ENCODE measurements at places on chromosomes 6 and 20.

DNA sequence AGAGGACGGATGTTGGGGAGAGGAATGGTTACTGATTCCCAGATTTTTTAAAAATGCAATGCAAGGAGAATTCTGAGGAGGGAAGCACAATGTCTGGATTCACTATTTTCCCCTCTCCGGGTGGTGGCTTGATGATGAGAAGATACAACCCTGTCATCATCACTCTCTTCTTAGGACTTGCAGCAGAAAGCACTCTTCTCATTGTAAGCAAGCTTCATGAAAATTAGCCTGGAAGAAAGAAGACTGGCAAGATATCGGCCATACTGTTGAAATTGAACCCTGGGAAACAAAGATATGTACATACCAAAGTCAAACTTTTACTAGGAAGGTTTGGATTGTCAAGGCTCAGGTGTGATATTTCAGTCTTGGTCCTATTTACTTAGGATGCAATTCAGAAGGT lies 195.7 kb downstream of the EDN1 start:
- DNase-seq, result no peak

- DNase-seq, result no peak
Observed at GRCh38 chr6:5053864-5054244, 31.3 kb upstream of the PPP1R3G start.

DNA sequence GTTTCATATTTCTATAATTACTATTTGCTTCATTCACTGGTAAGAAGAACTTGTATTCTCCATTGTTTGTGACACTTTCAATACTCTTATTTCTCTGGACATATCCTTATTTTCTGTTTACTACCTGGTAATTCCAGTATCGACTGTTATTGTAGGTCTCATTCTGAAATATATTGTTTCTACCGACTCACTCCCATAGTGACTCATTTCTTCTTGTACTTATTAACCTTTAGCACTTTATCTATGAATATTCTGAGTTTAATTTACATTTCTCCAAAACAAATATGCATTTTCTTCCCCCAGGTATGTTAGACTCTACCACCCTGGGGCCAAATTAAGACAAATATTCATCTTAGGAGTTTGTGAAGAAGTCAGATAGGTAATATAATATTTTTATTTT lies 164.5 kb upstream of the BTBD3 start:
- DNase-seq, result no peak

- no peak for DNase-seq
Observed at GRCh38 chr20:2230726-2231488, 64.9 kb upstream of the TGM3 start.

DNA sequence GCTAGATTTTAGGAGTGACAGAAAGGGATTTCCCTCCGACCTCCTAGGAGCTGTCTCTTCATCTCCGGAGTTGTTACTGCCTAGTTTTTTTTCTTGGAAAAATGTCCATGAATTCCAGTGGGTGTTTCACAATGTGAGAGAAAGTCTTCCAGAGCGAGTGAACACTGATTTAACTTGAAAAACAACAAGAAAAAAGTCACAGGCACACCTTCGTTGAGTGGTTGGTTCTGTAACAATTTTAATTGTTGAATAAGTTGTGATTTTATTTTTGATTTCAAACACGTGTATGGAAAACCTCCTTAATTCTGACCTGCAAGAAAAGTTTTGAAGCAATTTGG lies 2.9 kb downstream of the TFAP2C start:
- DNase-seq, result no peak

DNA sequence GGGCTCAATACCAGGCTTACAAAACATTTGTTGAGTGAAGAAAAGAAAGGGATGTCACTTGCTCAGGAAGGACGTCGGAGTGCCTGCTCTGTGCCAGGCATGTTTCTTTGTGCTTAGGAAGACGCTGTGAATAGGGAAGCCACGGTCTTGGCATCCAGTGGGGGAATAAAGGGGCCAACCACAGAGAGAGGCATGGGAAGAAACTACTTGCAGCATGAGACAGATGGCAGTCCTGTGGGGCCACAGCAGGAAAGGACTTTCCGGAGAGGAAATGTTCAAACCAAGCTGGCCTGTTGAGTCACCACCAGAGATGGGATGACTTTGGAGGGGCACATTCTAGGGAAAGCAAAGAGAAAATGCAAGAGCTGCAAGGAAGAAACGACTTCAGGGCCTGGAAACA lies 173.2 kb downstream of the CDH26 start:
- DNase-seq, result no peak

GRCh38 chr6:111731456-111732195 lies 125.9 kb upstream of the TRAF3IP2 start:
- DNase-seq, result peak; percentile 38

- DNase-seq, result no peak
Observed at GRCh38 chr20:5766085-5766764, 16.0 kb downstream of the SHLD1 start.

DNA sequence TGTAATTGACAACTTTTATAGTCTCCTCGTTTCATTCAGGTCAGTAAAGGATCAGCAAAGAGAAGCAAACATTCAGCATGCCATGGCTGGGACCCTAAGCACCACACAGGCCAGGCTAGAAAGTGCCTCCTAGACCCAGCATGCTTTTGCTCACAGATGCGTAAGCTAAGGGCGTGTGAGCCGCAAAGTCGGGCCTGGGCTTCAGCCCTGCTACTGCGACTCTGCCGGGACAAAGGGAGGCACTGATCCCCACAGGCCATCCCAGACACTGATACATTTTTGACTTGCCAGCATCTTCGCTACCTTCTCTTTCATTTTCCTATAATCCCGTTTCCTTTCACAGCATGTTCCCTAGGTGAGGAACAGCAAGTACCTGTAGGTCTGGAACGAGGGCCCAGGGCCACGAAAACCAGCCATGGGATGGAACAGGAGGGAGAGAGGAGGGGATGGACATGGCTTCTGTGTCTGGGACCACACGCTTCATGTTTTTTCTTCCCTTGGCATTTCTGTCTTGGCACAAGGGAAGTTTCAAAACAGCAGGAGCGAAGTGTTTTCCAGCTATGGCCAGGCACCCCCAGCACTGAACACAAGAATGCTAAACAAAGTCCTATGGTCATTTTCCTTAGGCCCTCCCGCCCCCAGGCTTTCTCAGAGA lies 42.6 kb downstream of the IRF4 start:
- DNase-seq, result no peak

DNA sequence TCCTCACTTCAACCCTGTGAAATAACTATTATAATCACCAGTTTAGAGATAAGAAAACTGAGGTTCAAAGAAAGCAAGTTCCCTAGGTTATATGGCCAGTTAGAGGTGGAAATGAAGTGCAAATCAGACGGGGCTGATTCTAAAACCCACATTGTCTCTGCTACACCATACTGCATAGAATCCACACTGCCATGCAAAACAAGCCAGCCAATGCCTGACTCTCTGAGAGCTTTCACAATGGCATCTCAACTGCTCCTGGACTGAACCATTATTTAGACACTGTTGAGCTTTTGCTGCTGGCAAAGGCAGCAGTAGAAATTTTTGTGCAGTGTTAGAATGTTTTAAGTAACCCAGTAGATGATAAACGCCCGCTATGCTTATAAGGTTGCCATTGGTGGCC lies 195.2 kb upstream of the CNR1 start:
- no peak for DNase-seq

GRCh38 chr6:124769811-124770544 lies 192.3 kb upstream of the RNF217 start:
- no peak for DNase-seq

DNA sequence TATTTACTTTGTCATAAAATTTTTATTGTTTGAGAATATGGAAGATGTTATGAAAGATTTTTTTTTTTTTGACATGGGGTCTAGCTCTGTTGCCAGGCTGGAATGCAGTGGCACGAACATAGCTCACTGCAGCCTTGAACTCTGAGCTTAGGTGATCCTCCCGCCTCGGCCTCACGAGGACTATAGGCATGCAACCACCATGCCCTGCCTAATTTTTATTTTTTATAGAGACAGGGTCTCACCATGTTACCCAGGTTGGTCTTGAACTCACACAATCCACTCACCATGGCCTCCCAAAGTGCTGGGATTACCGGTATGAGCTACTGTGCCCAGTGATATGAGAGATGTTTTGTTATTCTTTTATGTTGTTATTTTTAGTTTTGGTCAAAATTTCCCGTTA lies 295.8 kb downstream of the TBC1D7 start:
- no peak for DNase-seq

- DNase-seq, result no peak
Observed at GRCh38 chr20:3168829-3169590, 4.3 kb downstream of the LZTS3 start.

DNA sequence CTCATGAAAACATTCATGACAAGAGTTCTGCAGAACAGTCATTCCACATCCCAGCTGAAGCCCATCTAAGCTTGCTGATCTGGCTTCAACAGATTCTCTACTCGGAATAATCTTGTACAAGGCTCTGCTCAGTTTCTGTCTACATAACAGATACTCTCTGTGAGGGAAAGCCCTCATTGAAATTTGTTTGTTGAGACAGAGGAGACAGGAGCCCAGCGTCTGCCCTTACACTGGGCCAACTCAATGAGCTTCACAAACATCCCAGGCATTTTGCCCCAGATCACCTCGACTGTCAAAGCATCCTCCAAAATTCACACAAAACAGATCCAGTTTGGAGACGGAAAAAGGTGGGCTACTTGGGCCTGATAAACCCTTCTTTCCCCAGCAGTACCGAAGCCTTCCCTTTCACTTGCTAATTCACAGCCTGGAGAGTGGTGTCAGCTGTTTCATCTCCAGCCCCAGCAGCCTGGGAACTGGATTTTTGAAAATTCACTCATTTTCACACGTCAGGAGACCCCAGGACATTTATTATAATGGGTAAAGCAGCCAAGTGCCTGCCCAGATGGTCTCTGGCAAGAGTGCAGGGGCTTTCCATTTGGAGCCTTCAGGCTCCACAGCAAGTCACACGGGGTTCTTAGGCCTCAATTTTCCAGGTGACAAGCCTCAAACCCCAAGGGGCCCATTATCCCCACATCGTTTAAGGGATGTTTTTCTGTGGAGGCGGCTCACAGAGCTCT lies 7.3 kb downstream of the CCDC167 start:
- peak; percentile 59 for DNase-seq

All from GM12865 (cell line).